Putamen (tissue), 1 donor: ENCODE measurements at places on chromosomes 16 and 17.
A peak's percentile ranks its signal among the peaks of the same experiment; 100 is the strongest.

GRCh38 chr17:83159204-83160049 is 80.0 kb downstream of the METRNL start:
- DNase-seq = no peak

GRCh38 chr16:64406770-64407181 is 715.1 kb downstream of the CDH11 start:
- DNase-seq = peak; percentile 80

- DNase-seq = no peak
Observed at GRCh38 chr16:79593074-79593531, 7.4 kb downstream of the MAF start.

GRCh38 chr17:62676952-62677596 is 49.6 kb downstream of the MRC2 start:
- DNase-seq = no peak

DNA sequence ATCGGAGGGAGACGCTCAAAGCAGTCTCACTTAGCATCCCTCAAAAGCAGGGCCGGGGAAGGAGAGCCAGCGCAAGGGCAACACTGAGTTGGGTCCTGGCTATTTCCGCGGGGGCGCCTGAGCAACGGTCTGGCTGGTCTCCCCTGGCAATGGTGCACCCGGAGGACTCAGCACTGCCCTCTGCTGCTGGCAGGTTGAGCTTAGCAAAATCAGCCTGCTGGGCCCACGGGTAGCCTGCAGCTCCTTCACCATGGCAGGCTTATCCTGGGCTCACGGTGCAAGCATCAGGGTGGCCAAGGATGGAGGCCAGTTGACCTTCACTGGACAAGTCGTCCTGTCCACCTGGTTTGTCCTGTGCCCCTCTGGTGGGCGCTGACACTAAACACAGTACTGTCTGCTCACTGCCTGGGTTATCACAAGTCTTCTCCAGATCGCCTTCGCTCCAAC is 14.4 kb upstream of the ALDH3A1 start:
- no peak for DNase-seq

DNA sequence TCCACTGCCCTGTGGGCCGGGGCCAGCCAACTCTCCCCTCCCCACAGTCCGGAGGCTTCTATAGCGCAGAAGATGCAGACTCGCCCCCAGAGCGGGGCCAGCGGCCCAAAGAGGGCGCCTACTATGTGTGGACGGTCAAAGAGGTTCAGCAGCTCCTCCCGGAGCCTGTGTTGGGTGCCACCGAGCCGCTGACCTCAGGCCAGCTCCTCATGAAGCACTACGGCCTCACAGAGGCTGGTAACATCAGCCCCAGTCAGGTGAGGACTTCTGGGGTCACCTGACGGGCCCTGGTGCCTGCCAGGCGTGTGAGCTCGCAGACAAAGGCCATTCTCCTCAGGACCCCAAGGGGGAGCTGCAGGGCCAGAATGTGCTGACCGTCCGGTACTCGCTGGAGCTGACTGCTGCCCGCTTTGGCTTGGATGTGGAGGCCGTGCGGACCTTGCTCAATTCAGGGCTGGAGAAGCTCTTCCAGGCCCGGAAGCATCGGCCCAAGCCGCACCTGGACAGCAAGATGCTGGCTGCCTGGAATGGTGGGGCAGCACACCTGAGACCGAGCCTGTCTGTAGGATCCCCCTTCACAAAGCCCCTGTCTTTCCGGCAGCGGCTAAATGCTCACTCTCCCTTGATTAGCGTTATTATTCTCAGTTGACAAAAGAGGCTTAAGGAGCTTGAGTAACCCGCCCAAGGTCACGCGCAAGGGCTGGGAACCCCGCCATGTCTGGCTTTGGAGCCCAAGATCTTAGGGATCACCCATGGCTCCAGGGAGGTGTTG is 3.9 kb downstream of the SPATA20 start:
- peak; percentile 75 for DNase-seq

- peak; percentile 41 for DNase-seq
Observed at GRCh38 chr16:57479205-57479975, 6.9 kb downstream of the DOK4 start.

DNA sequence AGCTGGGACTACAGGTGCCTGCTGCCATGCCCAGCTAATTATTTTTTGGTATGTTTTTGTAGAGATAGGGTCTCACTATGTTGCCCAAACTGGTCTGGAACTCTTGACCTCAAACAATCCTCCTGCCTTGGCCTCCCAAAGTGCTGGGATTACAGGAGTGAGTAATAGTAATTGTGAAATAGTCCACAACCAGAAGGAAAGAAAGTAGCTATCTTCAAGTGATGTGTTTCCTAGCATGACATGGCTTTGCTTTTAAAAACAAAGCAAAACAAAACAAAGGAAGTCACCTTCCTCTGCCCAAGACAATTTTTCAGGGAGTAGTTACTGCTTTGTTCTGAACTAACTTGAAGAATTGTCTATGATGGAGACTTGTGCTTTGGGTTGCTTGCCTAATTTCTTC is 27.0 kb downstream of the ATP6V0A1 start:
- no peak for DNase-seq

DNA sequence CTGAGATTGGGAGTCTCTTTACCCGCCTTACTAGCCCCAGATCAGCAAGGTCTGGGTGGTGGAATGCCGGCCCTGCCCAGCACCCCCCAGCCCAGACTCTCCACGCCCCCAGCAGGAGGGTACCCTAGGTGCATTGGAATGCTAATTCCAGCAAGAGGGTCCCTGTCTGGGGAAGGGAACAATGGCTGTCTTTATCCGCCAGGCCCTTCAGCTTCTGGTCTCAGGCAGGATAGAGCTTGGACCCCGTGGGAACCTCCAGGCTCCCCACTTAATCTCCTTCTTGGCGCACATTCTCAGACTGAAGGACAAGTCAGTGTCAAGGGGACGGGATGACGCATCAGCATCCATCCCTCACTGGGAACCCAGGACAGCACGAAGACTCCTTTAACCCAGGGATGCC is 85.1 kb downstream of the LITAF start:
- DNase-seq = no peak

DNA sequence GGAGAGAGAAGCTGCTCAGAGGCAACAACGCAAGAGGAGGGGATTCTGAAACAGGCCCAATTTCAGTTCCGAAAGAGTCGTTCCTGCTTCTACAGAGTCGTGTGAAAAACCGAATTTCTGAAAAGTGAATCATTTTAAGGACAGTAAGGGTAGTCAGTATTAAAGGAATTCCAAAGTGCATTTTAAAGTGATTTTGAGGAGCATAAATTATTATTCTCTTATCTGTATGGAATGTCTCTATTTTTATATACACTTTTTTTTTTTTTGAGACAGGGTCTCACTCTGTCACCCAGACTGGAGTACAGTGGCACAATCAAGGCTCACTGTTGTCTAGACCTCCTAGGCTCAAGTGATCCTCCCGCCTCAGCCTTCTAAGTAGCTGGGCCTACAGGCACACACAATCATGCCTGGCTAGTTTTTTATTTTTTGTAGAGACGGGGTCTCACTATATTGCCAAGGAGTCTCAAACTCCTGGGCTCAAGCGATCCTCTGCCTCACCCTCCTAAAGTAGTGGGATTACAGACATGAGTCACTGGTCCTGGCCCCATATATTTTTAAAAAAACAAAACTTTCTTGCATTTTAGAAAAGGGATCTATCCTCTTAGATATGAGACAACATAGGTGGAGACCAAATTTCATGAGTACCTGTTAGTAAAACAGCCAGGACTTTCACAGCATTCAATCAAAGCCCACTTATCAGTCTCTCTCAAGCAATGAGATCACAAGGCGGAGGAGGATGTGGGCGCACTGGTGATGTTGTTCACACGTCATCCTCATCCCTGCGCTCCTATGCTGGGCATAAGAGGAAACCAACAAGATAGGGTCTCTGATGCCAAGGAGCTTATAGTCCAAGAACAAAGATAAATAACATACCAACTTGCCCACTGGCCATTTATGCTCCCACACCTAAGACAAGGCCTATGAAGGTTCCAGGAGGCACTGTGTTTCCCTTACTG is 53.2 kb downstream of the SMG6 start:
- no peak for DNase-seq

DNA sequence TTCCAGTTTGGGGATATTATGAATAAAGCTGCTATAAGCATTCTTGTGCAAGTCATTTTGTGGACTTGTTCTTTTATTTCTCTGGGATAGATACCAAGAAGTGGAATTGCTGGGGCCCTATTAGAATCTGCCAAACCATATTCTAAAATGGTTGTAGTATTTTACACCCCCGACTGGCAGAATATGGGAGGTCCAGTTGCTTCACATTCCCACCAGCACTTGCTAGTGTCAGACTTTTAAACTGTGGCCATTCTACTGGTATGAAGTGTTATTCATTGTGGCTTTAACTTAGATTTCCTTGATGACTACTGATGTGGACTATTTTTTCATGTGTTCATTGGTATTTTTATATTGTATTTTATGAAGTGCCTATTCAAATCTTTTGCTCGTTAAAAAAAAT is 18.1 kb upstream of the NUP93 start:
- DNase-seq = no peak

DNA sequence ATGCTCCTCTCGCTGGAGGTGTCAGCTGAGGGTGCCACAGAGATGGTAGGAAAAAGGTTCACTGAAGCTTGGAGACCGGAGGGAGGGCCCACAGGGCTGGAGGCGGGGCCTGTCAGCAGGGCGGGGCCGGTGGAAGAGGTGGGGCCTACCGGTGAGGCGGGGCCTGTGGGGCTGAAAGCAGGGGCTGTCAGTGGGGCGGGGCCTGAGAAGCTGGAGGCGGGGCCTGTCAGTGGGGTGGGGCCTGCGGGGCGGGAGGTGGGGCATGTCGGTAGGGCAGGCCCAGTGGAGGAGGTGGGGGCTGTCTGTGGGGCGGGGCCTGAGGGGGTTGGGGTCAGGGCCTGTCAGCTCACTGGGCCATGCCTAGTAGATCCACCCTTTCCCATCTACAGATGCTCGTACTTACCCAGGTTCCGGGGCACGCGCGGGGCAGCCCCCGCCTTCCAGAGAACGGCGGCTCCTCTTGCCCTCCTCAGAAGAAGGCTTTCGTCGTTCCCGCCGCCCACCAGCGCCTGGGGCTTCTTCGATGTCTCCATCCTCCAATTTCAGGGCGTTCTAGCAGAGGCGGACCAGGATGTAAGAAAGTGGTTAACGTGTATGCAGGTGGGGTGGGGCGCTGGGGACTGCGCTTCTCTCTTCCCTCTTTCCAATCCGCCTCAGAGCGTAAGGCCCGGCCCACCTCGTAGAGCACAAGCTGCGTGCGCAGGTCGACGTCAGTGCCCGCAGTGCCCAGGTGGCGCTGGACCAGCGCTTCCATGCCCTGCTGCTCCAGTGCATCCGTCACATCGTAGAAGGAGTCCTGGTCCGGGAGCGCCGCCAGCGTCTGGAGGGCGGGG is 9.8 kb downstream of the TMEM208 start:
- DNase-seq = peak; percentile 76

DNA sequence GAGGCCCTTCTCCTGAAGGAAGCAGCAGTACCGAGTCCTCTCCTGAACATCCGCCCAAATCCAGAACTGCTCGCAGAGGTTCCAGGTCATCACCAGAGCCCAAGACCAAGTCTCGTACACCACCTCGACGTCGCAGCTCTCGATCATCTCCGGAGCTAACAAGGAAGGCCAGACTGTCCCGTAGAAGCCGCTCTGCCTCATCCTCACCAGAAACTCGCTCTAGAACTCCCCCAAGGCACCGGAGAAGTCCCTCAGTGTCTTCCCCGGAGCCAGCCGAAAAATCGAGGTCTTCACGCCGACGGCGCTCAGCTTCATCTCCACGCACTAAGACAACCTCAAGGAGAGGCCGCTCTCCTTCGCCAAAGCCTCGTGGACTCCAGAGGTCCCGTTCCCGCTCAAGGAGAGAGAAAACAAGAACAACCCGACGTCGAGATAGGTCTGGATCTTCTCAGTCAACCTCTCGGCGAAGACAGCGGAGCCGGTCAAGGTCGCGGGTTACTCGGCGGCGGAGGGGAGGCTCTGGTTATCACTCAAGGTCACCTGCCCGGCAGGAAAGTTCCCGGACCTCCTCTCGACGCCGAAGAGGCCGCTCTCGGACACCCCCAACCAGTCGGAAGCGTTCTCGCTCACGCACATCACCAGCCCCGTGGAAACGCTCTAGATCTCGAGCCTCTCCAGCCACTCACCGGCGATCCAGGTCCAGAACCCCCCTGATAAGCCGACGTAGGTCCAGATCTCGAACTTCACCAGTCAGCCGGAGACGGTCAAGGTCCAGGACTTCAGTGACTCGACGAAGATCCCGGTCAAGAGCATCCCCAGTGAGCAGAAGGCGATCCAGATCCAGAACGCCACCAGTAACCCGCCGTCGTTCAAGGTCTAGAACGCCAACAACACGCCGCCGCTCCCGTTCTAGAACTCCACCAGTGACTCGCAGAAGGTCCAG is 11.3 kb downstream of the ELOB start:
- no peak for DNase-seq

GRCh38 chr16:53984936-53985335 is 281.0 kb downstream of the FTO start:
- no peak for DNase-seq

DNA sequence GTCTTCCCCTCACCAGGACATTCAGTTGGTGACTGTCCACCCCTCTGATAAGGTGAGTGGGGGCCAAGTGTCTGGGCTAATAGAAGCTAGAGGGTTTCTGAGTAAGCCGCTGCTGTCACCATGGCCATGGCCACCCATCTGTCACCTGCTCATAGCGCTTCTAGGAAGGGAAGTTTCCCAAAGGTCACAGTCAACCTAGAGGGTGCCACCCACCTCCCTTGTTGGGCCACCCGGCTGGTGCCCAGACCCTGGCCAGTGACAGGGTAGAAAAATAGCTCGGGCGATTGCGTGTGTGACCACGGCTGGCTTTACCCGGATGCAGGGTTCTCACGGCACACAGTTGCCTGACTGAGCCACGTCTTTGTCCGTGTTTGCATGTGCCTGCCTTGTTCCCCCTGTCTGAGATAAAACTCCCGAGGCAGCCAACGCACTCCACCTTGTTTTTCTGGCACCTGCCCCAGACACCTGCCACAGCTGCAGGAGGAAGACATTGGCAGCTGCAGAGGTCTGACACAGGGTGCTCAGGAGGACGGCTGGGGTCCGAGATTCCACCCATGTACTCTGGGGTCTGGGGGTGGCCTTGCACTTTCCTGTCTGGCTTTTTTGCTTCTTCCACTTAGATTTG is 809 bp downstream of the PIRT start:
- no peak for DNase-seq

DNA sequence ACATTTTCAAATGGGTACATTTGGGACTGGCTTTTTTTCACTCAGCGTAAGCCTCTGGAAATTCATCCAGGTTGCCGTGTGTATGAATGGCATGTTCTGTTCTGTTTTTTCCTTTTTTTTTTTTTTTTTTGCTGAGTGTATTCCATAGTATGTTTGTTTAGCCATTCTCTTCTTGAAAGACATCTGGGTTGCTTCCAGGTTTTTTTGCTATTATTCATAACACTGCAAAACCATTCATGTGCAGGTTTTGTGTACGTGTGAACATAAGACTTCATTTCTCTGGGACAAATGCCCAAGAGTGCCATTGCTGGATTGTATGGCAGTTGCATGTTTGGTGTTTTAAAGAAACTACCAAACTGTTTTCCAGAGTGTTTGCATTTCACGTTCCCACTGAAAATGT is 335.9 kb upstream of the TNRC6C start:
- no peak for DNase-seq
